ENCODE measurements at places on chromosomes 1 and 21. TPM values are rescaled to one million over a fixed set of nuclear protein-coding genes. Genes with fewer than 3 reads are reported as not detected.

DNA sequence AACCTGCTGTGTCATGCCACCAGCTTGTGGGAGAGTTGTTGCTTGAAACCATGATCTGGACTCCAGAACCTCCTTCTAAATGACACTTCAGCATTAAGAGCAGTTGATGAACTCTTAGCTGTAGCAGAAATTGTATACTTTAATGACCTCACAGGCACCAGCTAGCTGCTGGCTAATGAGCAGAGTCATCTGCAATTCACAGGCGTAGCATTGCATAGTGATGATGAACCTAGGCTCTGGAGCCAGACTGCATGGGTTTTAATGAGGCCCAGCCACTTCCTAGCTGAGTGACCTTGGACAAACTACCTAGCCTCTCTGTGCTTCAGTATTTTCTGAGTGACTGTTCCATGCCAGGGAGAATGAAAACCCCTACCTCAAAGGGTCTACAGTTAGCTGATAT lies 407.1 kb downstream of the LMO4 start:
- no peak for DNase-seq
- H3K4me1 ChIP-seq: no peaks in the 10 kb centered on the region
- no peak overlapping the region for H3K4me3 ChIP-seq
- no peaks in the 10 kb centered on the region for H3K27me3 ChIP-seq

- no peaks in the 10 kb centered on the region for H3K4me1 ChIP-seq
- H3K36me3 ChIP-seq: no peaks in the 10 kb centered on the region
- H3K27me3 ChIP-seq: no peaks in the 10 kb centered on the region
- no peak for DNase-seq
- H3K4me3 ChIP-seq: no peak overlapping the region
Observed at GRCh38 chr1:170730014-170730413, 66.1 kb downstream of the PRRX1 start.

- H3K4me3 ChIP-seq: peak overlapping the region; percentile 28
- H3K27me3 ChIP-seq: no peaks in the 10 kb centered on the region
- peak; percentile 30 for DNase-seq
Observed at GRCh38 chr1:31926853-31927660, 11.1 kb downstream of the PTP4A2 start.

DNA sequence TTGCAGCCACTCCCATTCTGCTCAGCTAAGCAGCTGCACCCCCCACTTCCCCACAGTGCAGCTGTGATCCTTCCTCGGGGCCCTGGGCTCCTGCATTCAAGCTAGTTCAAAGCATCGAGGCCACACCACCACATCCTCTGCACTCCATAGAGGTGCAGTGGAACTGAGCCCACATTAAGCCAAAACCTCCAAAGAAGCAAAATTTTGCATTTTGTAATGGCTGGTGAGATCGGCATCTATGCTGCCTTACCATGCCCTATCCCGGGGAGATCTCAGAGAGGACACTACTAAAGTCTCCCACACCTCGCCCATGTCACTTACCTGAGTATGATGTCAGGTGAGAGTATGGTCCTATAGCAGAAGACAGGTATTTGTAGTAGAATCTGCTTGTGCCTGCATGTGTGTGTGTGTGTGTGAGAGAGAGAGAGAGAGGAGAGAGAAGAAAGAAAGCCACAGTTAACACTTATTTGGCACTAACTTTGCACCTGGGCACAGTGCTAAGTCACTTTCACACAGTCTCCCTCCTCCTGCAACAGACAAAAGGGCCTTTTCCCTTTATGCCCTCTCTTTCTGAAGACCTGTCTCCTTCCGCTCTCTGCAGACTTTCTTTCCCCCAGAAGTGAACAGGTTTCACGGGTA lies 89.8 kb downstream of the KIF14 start:
- no peak overlapping the region for H3K27ac ChIP-seq
- peak overlapping the region; percentile 25 for H3K4me3 ChIP-seq
- H3K27me3 ChIP-seq: no peaks in the 10 kb centered on the region
- peak; percentile 18 for DNase-seq
- H3K36me3 ChIP-seq: no peaks in the 10 kb centered on the region
- peaks cover 34% of the 10 kb centered on the region for H3K4me1 ChIP-seq

GRCh38 chr1:229129301-229130027 lies 141.4 kb upstream of the RAB4A start:
- DNase-seq: no peak
- no peaks in the 10 kb centered on the region for H3K36me3 ChIP-seq
- H3K4me3 ChIP-seq: no peak overlapping the region
- no peaks in the 10 kb centered on the region for H3K27me3 ChIP-seq
- H3K27ac ChIP-seq: no peak overlapping the region

- peaks cover 5% of the 10 kb centered on the region for H3K4me1 ChIP-seq
- DNase-seq: no peak
- no peak overlapping the region for H3K27ac ChIP-seq
- peaks cover 6% of the 10 kb centered on the region for H3K27me3 ChIP-seq
- no peaks in the 10 kb centered on the region for H3K36me3 ChIP-seq
Observed at GRCh38 chr1:119674835-119675289, 26.8 kb upstream of the ZNF697 start.

The NTMT2 gene
- total RNA-seq: not detected

DNA sequence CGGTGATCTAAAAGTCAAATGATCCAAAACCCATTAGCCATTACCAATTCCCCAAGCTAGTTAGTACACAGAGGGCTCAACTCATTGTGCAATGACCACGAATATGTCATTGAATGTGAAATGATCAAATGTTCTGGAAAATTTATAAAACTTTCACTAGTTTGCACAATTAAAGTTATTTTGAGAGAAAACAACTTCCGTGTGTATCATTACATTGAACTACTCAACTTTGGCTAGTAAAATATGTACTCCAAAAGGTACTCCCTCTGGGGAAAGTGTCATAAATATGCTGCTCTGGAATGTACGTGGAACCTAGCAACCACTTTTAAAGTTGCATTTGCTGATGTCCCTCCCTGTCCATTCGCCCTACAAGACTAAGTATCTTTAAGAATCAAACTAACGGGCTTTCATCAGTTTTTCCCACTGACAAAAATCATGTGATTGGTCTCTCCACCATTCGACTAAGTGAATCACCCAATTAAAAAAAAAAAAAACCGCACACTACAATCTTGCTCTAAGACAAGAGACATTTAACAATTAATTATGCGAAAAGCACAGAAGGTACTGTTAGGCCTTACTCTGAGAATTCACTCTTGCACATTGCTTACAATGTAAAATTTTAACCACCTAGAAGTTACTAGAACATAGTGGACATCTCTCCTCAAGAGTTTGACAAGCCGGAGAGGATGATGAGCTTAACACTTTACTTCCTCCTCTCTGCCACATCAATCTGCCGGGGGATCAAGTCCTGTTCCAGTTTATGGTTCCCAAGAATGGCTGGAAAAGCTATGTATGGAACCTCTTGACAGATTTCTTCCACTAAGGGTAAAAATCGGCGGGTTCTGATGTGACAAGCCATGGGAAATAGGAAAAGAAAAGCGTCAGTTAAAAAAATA lies 1.2 kb downstream of the ACBD3 start:
- H3K4me1 ChIP-seq: peaks cover 38% of the 10 kb centered on the region
- no peak overlapping the region for H3K27ac ChIP-seq
- H3K36me3 ChIP-seq: peaks cover 9% of the 10 kb centered on the region
- H3K27me3 ChIP-seq: no peaks in the 10 kb centered on the region
- peak overlapping the region; percentile 93 for H3K4me3 ChIP-seq
- no peak for DNase-seq

Data from CD4-positive, alpha-beta T cell (primary cell).